Kidney capillary endothelial cell (primary cell): ENCODE measurements at places on chromosomes 2 and 18.

- no peak for DNase-seq
Observed at GRCh38 chr2:219289195-219289536, 10.0 kb downstream of the DNAJB2 start.

DNA sequence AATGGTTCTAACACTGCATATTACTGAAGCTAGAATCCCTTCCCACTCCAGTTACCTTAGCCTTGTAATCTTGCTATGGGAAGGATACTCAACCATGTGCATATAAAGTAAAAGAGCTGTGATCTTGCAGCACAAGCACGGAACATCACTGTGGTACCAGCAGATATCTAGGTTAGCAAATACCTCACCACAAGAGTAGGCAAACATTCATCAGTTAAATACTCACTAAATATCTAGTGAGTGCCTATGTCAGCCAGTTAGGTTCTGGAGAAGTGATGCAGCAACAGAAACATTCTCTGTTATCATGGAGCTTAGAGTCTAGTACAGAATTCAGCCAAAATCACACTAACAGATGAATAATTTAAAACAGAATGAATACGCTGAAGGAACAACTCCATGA is 349.6 kb upstream of the UBE2E3 start:
- DNase-seq, result no peak

DNA sequence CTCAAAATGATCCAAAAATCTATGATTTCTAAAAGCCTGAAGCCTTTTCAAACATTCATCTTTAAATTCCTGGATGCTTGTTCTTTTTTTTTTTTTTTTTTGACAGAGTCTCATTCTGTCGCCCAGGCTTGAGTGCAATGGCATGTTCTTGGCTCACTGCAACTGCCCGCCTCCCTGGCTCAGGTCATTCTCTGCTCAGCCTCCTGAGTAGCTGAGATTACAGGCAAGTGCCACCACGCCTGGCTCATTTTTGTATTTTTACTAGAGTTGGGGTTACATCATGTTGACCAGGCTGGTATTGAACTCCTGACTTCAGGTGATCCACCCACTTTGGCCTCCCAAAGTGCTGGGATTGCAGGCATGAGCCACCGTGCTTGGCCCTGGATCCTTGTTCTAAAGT is 649.5 kb downstream of the XIRP2 start:
- DNase-seq, result no peak

DNA sequence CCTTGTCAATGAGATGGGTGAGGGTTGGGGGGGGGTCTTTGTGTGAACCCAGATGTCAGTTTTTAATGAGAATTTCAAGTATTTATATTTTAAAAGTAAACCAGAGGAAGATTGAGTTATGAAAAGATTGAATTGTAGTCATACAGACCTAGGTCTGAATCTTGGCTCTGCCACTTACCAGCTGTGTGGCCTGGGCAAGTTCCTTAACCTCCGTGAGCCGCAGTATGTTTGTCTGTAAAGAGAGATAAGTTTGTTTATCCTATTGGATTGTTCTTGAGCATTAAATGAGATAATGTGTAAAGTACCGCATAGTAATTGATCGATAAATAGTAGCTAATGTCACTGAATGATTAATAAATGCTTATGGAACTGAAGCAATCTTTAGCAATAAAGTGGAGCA is 63.8 kb downstream of the EML6 start:
- no peak for DNase-seq

GRCh38 chr2:27954771-27955383 is 64.3 kb downstream of the BABAM2 start:
- DNase-seq, result peak; percentile 98

- no peak for DNase-seq
Observed at GRCh38 chr18:25365242-25365641, 13.3 kb upstream of the ZNF521 start.

DNA sequence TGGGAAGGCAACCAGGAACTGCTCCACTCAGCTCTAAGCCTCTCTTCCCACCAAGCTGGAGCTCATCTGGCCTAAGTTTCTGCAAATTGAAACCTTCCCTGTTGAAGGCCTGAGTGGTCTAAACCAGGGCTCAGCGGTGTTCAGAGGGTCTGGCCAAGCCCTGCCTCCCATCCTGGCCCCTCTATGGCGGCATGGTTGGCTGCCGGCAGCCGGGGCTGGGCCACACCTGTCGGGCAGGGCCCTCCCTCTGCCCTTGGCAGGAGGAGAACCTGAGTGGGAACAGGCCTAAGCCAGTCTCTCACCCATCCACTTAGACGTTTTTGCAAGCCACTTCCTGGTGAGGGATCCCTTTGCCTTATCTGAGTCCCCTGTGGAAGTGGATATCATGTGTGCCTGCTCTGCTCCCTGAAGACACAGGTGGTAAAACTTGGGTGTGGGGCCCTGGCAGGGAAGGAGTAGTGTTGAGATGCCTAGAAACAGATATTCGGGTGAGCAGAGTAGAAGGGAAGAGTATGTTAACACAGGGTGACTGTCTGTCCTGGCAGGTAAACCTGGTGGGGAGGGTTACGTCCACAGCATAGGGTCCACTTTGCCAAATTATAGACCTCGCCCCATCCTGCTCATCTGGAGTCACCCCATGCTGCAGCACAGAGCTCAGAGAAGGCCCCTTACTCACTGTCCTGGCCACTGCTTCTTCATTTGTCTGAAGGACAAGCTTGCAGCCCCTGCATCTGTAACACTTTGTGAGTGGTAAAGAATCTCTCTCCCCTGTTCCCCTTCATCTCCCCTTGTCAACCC is 63.0 kb upstream of the SIX2 start:
- no peak for DNase-seq

GRCh38 chr2:131093696-131094462 is 619 bp upstream of the FAM168B start:
- no peak for DNase-seq

- DNase-seq, result no peak
Observed at GRCh38 chr18:48417985-48418384, 8.8 kb upstream of the ZBTB7C start.

- DNase-seq, result no peak
Observed at GRCh38 chr2:112995346-112995920, 9.8 kb upstream of the IL36A start.

GRCh38 chr2:33873076-33873605 is 274.0 kb upstream of the FAM98A start:
- no peak for DNase-seq

DNA sequence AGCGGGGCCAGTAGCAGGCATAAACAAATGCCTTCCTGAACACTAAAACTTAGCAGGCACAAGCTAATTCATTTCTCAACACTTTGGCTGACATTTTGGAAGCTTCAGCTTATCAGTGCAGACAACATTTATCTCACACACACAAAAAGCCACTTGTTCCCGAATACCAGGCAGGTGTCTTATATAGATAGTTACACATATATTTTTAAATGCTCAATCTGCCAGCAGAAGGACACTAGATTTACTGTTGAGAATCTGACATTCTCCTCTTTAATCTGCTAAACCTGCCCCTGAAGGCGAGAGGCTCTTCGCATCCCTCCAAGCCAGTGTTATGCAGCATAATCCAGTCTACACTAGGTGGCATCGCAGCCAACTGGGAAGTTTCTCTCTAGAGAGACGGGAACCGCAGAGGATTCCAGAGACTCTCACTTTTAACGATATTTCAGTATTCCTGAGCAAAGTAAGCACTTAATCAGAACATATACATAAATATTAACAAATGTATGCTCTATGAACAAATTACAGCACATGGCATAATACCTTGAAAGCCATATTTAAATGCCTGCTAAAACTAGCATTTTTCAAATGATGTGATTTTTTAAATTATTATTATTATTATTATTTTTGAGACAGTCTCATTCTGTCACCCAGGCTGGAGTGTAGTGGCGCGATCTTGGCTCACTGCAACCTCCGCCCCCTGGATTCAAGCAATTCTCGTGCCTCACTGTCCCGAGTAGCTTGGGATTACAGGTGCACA is 90.2 kb upstream of the SCG2 start:
- DNase-seq, result peak; percentile 59

GRCh38 chr2:196962325-196962724 is 35.8 kb upstream of the PGAP1 start:
- DNase-seq, result no peak

DNA sequence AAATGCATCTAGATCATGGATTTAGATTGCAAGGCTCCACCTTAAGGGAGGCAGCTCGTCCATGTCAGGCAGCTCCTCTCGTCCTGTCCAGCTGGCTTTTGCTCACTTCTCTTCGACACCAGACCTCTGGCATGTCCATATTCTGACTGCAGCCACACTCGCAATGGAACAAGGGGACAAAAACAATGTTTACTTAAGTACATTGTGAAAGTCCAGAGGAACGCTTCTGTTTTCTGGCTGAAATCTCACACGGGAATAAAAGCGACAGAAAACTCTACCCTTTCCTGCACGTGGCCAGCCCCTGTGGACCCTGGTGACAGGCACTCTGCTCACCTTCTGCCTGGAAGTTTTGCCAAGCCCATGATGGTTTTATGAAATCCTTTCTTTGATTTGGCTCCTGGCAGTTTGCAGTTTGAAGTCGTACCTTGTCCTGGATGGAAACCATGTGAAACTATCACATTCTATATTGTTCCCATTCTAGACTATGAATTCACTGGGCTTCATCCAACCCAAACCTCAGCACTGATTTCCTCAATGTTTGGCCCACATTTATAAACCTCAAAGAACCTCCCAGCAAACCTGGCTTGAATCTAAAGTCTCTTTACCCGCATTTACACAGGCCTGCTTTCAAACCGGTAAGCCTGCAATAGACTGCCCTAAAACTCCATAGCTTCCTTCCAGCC is 134.3 kb upstream of the PIEZO2 start:
- no peak for DNase-seq

- DNase-seq, result no peak
Observed at GRCh38 chr18:34959211-34959829, 81.9 kb upstream of the MAPRE2 start.

DNA sequence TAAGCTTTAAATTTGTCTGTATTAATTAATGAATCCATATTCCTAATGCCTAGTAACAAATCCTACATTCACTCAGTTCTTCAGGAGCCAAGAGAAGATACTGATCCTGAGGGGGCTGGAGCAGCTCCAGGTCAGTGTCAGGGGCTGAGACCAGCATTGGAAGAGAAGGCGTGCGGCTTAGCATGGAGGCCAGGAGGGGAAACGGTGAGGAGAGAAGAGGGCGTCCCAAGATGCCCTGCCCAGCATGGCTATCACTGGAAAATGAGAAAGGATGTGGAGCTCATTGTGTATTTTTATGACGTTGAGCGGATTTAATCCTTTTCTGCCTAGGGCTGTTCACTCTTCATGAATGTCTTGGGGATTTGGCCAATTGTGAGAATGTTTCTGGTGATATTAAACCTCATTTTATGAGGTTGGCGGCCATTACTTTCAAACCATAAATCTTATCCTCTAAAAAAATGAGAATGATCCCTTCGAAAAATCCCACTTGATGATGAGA is 131.7 kb downstream of the KCTD1 start:
- DNase-seq, result no peak

GRCh38 chr2:16400127-16400623 is 265.5 kb downstream of the CYRIA start:
- DNase-seq, result no peak

- DNase-seq, result no peak
Observed at GRCh38 chr18:42514512-42514911, 559.5 kb downstream of the PIK3C3 start.

- peak; percentile 92 for DNase-seq
Observed at GRCh38 chr2:205712508-205712907, 30.2 kb downstream of the NRP2 start.

DNA sequence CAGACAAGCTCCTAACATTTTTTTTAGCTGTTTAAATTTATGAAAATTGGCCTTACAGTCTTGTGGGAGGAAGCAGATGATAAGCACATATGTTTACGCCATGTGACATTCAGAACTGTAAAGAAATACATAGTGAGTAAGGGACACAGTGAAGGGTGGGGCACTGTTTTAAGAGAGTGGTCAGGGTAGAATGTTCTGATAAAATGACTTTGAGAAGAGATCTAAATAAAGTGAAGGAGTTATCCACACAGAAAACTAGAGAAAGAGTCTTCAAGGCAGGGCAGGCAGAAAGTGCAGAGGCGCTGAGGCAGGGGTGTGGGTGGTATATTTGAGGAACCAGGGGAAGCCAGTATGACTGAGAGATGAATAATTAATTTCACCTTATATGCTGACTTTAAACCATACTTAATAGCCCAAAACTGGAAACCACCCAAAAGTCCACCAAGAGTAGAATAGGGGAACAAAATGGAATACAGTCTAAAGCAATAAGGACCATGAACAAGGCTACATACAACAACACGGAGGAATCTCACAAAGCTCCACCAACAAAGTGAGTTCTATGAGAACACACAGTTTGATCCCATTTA is 8.6 kb downstream of the MREG start:
- no peak for DNase-seq

GRCh38 chr18:10291568-10291981 is 162.9 kb upstream of the APCDD1 start:
- DNase-seq, result peak; percentile 11

- DNase-seq, result no peak
Observed at GRCh38 chr2:241155936-241156335, 5.7 kb downstream of the PPP1R7 start.

DNA sequence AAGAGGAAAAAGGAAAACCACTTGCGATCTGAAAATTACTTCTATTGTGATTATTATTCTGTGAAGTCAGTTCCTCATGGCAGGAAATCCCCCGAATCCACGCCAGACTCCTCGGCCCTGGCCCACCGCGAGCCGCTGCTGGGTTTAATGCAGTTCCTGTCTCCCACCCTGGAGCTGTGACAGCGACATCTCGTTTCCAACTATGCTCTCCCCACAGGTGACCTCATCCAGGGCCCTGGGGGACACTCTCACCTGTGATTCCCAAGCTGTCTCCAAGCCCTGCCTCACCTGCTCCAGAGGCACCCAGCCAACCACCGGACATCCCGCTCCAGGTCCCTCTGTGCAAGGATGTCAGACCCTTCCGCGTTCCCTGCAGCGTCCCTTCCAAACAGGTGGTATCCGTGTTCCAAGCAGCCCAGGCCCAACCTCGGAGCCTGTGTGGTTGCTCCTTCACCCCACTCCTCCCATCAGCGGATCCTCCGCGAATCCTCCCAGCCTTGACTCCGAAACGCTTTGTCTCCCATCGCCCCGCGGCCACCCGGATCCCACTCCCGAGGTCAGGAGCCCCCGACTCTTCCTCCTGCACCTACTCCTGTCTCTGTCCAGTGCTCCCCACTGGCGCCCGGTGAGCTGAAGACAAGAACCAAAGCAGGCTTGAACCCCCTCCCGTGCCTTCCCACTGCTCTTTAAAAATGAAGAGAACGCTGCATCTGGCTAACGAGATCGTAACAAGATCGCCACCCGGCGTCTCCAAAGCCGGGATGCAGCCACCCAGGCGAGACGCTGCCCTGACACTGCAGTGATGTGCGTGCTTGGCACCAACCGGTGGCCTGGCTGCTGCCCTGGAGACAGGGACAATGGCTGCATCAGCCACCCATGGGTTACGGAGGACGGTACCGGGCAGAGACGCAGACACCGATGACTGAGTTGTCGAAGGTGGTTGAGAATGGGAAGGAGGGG is 96.5 kb downstream of the NDUFA10 start:
- DNase-seq, result no peak

DNA sequence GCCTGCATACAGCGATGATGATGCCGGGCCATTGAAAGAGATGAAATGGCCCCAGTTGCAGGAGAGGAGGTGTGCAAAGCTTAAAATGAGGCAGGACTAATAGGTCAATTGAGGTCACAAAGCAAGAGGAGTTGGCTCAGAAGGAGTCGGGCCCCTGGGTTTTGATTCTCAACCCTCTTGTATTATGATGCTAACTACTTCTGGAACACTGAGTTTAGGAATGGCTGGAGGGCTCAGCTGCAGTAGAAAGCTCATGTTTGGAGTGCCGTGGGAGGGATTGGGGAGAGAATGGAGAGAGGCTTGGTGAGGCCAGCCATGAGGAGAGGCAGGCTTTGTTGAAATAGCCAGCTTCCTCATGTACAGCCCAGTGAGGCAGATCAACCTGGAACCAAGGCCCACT is 4.8 kb downstream of the TNP1 start:
- no peak for DNase-seq
